ENCODE measurements at places on chromosomes 4 and X.

GRCh38 chrX:45769761-45770582 lies 569.3 kb upstream of the DIPK2B start:
- DNase-seq: no peak

- no peak for DNase-seq
Observed at GRCh38 chrX:147174591-147174990, 360.0 kb upstream of the CXorf51A start.

- no peak for DNase-seq
Observed at GRCh38 chrX:114930227-114930626, 87.2 kb downstream of the IL13RA2 start.

GRCh38 chr4:142846108-142846728 lies at the start of gene INPP4B:
TSS of gene INPP4B (minus strand) at chr4:142846301.
- peak; percentile 38 for DNase-seq
